ENCODE measurements at places on chromosomes 3 and 15.

DNA sequence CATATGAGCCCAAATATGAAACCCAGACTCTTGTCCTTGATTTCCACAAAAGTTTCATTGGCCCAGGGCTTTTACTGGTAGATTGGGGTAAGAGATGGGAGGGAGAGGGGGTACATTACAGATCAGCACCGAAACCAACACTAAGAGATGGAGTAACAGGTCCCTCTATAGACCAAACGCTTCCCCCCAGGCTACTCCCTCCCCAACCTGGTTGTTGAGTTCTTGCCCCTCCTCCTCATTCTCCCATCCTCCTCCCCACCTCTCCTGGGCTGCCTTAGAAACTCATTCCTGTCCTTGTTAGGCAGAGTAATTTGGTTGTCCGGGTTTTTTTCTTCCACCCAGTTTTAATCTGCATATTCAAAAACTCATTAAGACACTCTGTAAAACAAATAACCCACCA, 74.1 kb downstream of the MESD start:
- no peak for DNase-seq

DNA sequence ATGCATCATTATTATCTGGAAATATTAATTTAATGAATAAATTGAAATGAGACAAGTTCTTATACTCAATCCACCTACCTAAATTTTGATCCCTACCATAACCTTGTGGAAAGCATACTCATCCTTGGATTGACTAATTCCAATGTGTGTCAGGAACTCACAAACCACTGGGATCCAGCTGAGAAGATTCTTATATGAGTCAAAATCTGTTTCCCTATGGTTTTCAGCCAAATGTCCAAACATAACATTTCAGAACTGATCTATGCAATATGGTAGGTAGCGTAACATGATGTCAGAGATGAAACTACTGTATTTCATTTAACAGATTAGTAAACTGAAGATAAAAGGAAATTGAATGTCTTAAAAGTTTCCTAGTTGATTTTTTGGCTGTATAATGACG, 250.0 kb downstream of the PLOD2 start:
- no peak for DNase-seq

DNA sequence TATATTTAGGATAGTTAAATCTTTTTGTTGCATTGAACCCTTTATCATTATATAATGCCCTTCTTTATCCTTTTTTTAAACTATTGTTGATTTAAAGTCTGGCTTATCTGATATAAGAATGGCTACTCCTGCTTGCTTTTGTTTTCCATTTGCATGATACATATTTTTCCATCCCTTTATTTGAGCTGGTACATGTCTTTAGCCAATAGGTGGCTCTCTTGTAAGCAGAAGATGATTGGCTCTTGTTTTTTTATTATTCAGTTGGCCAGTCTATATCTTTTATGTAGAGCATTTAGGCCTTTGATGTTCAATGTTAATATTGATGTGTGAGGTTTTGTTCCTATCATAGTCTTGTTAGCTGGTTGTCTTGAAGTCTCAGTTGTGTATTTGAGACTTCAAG, 99.5 kb upstream of the MCTP2 start:
- DNase-seq, result no peak

DNA sequence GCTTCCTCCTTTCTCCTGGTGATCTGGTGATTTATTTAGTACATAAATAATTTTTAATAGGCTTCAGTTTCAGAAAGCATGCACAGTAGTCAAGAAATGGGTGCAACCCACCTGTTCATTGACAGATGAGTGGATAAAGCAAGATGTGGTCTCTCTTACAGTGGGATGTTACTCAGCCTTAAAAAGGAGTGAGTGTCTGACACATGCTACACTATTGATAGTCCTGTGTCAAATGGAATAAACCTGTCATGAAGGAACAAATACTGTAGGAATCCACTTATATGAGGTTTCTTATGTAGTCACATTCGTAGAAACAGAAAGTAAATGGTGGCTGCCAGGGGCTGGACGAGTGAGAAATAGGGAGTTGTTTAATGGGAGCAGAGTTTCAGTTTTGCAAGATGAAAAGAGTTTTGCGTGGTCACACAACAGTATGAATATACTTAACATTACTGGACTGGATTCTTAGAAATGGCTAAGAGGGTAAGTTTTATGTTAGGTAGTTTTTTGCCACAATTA, 56.0 kb upstream of the PPARG start:
- no peak for DNase-seq

DNA sequence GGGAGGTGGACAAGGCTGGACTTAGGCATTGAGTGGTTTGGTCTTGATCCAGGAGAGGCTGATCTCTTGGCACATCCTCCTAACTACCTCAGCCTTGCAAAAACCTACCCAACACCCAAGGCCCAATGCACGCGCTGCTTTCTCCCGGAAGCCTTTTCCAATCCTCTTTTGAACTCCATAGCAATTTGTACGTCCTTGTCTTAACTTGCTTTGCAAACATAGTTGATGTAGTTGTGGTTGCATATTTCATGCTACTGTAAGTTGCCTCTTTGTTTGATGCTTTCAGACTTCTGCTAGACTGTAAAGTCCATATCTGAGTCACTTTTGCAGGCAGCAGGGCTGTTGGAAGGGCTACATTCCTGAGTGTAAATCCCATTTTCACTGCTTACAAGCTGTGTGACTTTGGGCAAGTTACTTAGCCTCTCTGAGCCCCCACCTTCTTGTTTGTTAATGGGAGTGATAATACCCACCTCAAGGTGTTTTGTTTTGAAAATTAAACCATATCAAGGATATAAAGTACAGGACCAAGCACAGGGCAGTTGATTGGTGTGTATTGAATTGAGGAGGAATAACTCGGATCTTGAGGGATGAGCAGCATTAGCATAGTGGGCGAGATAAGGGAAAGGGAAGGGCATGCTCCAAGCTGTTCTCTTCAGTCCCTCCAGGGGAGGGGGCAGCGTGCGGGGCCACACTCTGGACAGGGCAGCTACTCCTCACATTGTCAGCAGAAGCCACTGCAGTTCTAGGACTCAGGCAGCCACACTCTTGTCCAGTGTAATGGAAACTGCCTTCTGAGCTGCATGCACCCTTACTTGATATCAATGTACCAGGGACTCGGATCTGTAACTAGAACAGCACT, 28.8 kb downstream of the SIAH2 start:
- no peak for DNase-seq

- DNase-seq, result no peak
Measured at GRCh38 chr15:30670056-30670455, 44.1 kb downstream of the ARHGAP11B start.

GRCh38 chr3:185744997-185745843, 79.6 kb downstream of the IGF2BP2 start:
- DNase-seq, result peak; percentile 44

DNA sequence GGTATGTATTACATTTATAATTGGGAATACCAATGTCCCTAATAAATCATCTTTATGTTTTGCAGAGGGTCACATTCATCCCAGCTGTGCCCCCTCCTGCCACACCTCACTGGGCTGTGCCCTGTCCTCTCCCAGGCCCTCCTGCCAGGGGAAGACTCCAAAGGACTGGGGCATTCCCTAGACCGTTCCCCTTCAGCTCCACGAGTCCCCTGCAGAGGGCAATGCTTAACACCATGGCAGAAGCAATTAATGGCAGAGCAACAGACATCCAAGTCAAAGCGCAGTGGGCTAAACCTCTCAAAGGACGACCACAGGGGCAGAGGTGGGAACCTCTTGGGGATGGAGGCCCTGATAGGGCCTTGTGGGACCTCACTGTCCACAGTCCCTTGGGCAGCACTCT, 71.3 kb upstream of the SEC13 start:
- DNase-seq, result no peak

DNA sequence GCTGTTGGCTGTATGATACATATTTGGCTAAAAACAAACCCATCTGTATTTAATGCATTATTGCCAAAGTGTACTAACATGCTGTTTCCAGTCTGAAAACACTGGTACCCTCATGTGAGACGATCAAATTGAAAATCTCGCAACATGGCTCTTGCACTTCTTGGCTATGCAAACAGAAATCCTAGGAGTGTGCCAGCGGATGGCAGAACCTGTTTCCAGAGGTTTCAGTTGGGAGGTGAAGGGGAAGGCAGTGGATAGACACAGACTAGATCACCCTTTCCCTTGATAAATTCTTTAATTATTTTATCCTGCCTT, 350.3 kb downstream of the TUSC7 start:
- DNase-seq, result no peak

GRCh38 chr3:169563775-169564059, 99.8 kb downstream of the MECOM start:
- no peak for DNase-seq

GRCh38 chr3:46466871-46467403, 2.2 kb upstream of the LTF start:
- no peak for DNase-seq

DNA sequence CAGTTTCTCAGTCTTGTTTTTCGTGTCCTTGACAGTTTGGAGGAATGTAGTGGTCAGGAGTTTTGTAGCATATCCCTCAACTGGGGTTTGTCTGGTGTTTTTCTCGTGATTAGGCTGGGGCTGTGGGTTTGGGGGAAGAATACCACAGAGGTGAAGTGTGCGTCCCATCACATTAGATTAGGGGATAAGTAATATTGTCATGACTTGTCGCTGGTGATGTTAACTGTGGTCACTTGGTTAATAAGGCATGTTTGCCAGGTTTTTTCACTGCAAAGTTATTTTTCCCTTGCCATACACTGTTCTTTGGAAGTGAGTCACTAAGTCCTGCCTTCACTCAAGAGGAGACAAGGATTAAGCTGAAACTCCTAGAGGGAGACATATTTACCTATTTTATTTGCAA, 39.1 kb downstream of the PAK2 start:
- no peak for DNase-seq

DNA sequence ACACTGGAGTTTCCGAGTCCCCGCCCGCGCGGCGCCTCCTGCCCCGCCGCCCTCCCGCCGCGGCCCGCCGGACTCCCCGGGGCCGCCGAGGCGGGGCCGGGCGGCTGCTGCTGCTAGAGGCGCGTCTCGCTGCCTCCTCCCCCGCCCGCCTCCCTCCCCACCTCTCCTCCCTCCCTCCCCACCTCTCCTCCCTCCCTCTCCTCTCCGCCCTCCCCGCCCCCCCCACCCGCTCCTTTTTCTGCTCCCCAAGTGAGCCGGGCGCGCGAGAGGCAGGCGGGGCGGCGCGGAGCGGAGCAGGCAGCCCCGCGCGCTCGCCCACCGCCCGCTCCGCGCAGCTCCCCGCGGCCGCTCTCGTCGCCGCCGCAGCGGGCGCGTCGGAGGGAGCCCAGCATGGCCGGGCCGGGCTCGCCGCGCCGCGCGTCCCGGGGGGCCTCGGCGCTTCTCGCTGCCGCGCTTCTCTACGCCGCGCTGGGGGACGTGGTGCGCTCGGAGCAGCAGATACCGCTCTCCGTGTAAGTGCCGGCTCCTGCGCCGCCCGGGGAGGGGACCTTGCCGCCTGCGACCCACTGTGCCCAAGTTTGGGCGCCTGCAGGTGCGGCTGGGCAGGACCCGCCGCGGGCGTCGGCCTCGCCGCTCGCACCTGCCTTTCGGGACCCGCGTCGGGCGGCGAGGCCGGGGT, at the start of gene CACNA2D3:
Gene CACNA2D3, plus strand, starts transcription at position 229 of the 679 bp plus-strand sequence.
- DNase-seq, result peak; percentile 76

DNA sequence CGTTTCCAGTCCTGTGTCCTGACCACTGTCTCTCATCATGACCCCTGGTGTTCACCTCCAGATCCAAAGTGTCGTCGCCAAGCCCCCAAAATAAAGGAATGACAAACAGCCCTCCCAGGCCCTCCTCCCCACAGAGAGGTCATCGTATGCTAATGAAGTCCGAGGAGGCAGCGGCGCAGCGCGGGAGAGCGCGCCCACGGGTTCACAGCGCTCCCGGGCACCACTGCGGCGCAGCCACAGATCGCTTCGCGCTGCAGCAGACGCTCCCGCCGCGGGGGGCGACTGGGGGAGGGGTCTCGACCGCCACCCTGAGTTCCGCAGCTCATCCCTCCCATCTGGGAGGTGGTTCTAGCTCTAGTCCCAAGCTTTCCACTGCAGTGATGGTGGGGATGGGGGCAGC, 1.3 kb downstream of the DGKG start:
- no peak for DNase-seq

DNA sequence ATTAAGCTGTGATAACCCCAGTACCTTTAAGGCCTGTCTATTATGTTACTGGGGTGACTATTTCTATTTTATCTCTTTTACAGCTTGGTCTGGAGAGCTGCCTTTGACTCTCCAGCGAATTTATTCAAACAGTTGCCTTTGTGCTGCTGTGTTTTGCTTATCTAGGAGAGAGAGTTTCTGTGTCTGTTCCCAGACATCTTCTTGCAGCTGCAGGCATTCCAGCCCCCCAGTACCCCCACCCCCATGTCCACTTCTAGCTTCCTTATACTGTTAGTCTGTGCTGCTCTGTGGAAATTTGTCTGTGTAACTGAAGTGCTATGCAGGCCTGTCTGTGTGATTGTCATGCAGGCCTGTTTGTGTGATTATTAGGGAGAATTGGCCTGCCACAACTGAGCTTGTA, 713.7 kb upstream of the SEMA6D start:
- no peak for DNase-seq

DNA sequence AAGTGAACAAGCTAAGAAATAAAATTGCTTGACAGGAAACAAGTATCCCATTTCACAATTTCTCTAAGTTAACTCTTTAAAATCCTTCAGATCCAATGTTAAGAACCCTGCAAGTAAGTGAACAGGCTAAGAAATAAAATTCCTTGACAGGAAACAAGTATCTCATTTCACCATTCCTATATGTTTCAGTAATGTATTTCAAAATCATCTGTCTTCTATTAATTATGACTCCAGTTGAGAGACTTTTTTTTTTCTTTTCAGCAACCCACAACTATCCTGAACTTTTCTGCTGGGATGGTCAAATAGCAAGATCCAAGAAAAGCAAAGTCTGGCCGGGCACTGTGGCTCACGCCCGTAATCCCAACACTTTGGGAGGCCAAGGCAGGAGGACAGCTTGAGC, 2.4 kb upstream of the SLC12A6 start:
- no peak for DNase-seq

All from urothelium cell line (cell line).